ENCODE measurements at places on chromosomes 16 and 17. TPM values are rescaled to one million over a fixed set of nuclear protein-coding genes. Genes with fewer than 3 reads are reported as not detected.
A peak's percentile ranks its signal among the peaks of the same experiment; 100 is the strongest.

GRCh38 chr17:76560036-76560876 lies 20.4 kb downstream of the PRCD start:
- DNase-seq = no peak

VAT1L gene
- total RNA-seq = 36.1 TPM

CYTH1 gene
- total RNA-seq = 75.9 TPM

- DNase-seq = peak; percentile 50
Observed at GRCh38 chr17:326010-326621, 26.5 kb downstream of the RPH3AL start.

- DNase-seq = no peak
Observed at GRCh38 chr17:79673517-79673916, 57.2 kb upstream of the ENPP7 start.

GRCh38 chr17:80464486-80464885 lies 11.9 kb downstream of the NPTX1 start:
- no peak for DNase-seq
